ENCODE measurements at places on chromosomes 6 and 20.

DNA sequence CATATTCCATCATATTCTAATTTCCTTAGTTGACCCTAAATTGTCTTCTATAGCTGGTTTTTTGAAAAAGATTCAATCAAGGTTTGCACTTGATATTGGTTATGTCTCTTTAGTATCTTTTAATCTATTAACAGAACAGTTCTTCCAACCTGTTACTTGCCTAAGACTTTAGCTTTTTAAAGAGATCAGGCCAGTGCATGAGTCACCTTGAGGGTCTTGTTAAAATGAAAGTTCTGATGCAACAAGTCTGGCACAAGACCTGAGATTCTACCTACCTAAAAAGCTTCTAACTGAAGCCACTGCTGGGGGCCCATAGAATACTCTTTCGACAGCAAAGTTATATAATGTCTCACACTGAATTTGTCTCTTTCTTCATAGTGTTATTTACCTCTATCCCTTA lies 3.2 kb downstream of the USP45 start:
- DNase-seq: no peak

- DNase-seq: no peak
Observed at GRCh38 chr6:89555806-89556205, 82.7 kb downstream of the LYRM2 start.

GRCh38 chr6:2426561-2427340 lies 181.3 kb upstream of the GMDS start:
- no peak for DNase-seq

DNA sequence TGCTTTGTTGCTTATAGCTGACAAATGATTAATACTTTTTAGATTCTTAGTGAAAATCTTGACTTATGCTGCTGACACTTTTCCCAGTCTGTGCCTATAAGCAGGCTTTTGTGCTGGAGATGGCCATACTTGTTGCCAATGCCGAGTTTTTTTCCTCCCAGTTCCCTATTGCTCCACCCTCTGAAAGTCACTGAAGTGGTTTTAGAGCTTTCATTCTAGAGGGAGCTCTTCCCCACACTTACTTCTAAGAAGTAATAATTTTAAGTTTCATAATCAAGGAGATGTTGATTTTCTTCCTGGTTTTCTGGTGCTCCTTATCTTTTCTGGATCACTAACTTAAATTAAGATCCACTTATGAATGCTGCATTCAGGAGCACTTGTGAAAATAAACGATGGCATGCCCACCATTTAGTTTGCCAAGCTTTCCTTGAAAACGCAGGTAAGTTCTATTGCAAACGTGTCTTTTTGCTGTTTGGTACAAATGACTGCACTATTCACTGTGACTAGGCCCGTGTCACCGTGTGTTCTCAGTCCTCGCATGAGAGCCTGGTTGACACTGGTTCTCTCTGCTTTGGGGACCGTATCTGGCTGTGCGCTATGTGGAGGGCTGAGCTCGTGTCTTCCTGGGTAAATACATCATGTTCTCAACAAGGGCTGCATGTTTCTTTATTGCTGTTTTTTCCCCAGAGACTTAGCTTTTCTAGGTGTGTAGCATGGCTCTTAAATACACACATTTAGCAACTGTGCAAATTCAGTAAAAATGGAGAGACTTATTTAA lies 50.2 kb downstream of the GFRA4 start:
- no peak for DNase-seq
